ENCODE measurements at places on chromosomes 12 and 14.
A peak's percentile ranks its signal among the peaks of the same experiment; 100 is the strongest.

DNA sequence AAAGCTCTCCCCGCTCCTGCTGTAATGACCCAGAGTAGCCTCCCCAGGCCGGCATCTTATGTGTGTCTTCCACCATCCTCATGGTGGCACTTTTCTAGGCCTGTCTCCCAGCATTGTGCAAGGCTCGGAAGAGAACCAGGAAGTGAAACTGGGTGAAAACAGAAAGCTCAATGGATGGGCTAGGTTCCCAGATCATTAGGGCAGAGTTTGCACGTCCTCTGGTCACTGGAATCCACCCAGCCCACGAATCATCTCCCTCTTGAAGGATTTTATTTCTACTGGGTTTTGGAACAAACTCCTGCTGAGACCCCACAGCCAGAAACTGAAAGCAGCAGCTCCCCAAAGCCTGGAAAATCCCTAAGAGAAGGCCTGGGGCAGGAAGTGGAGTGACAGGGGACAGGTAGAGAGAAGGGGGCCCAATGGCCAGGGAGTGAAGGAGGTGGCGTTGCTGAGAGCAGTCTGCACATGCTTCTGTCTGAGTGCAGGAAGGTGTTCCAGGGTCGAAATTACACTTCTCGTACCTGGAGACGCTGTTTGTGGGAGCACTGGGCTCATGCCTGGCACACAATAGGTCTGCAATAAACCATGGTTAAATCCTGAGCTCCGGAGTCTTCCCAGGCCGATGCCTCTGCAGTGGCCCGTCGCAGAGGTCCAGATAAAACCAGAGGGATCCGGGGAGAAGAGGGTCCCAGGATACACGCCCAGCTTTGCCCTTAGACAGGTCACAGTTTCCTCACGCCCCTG, 15.6 kb downstream of the ACVRL1 start:
- DNase-seq = no peak

GRCh38 chr12:92718483-92718990, 15.7 kb downstream of the PLEKHG7 start:
- DNase-seq = no peak

DNA sequence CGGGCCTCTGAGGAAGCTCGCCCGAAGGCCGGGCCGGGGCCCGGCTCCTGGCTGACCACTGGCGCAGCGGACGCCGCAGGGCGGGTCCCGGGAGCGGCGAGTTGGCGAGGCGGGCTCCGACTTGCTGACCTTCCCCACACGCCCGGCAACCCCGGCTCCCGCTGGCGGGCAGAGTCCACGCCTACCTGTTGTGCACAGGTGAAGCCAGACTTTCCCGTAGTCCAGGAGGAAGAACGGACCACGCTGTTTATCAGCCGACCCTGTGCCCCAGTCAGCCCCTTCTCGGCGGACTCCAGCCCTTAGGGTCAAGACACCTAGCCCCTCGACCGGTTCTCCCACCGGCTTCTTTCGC, 407 bp downstream of the HEATR5A start:
- DNase-seq = peak; percentile 44

GRCh38 chr12:51505360-51506105, 80.9 kb downstream of the SLC4A8 start:
- no peak for DNase-seq

- no peak for DNase-seq
These were observed 110.9 kb downstream of the PAH start for GRCh38 chr12:102806110-102806509.

- no peak for DNase-seq
These were observed 536.3 kb downstream of the TMEM121 start for GRCh38 chr14:106062502-106063272.

DNA sequence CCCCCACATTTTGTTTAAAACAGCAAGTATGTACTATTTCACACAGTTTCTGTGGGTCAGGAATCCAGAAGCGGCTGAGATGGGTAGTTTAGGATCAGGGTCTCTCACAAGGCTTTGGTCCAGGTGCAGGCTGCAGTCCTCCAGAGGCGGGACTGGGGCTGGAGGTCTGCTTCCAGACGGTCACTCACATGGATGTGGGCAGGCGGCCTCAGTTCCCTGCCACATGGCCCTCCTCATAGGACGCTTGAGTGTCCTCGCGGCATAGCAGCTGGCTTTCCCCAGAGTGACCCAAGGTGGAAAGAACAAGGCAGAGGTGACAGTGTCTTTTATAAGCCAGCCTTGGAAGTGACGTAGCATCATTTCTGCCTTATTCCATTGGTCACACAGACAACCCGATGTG, 7.9 kb upstream of the C1RL start:
- no peak for DNase-seq

DNA sequence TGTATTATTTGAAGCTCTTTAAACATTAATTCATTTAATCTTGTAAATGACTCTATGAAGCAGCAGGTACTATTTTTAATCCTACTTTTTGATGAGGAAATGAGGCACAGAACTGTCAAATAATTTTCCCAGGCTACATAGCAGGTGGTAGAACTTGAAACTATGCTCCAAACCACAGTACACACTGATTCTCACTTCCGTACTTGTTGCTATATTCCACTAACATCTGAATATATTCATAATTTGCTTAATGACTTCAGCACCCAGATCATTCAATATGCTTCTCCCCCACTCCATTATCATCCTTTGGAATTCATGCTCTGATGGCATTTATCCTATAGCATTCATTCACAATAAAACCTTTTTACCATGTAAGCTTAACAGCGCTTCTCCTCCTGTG, 4.9 kb downstream of the ERGIC2 start:
- DNase-seq = no peak

GRCh38 chr12:132486168-132486567, 3.8 kb upstream of the FBRSL1 start:
- no peak for DNase-seq

- DNase-seq = no peak
These were observed 5.6 kb upstream of the SPPL3 start for GRCh38 chr12:120909633-120910298.

- no peak for DNase-seq
These were observed 1.1 kb upstream of the SSH1 start for GRCh38 chr12:108858311-108859074.

- DNase-seq = no peak
These were observed 417.7 kb downstream of the ATP23 start for GRCh38 chr12:58359084-58359483.

- peak; percentile 63 for DNase-seq
These were observed 101.9 kb upstream of the SFSWAP start for GRCh38 chr12:131608740-131609690.

DNA sequence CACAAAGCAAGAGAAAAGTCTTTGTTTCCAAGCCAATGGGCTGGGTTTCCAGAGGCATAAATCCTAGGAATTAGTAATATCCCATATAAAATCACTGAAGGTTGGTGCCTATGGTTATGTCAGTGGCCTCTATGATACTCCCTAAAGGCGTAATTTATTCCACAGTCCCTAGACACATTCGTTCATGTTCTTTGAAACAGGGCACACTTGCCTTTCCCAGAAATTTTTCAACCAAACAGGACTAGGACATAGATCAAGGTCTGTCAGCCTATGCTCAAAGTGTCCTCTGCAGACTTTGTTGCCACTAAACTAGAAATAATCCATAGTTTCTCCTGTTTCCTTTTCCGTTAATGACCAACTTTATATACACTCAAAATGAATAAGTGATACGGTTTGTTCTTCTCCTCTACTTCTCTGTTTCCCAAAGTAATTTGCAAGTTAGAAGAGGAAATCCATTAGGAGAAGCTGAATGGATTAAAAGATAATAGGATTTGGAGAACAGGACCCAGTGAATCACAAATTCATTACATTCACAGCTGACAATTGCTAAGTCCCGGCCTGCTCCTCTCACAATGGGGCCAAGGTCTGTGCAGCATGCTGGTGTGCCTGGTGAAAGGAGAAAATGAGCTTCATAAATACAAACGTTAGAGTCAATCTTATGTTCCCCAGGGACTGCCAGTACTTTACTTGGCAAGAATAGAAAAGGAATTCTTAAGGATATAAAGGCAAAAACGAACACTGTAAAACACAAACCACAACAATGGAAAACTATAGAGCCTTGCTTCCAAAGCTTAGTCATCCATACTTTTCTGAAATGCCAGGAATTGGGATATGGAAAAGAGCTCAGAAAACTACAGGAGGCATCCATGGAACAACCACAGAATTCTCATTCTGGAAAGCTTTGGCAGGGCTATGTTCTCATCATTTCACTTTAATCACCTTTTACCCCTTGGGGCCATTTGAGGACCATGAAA, 966.2 kb downstream of the NRXN3 start:
- DNase-seq = no peak

DNA sequence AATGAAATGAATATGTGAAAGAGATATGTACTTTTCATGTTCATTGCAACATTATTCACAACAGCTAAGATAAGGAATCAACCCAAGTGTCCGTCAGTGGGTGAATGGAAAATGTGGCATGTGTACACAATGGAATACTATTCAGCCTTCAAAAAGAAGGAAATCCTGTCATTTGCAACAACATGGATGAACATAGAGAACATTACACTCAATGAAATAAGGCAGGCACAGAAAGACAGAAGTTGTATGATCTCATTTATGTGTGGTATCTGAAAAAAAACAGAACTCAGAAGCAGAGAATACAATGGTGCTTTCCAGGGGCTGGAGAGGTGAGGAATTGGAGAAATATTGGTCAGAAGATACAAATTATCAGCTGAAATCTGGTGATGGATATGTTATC, 54.0 kb downstream of the TAOK3 start:
- DNase-seq = no peak

- DNase-seq = no peak
These were observed 152.7 kb downstream of the AEBP2 start for GRCh38 chr12:19591951-19592350.

DNA sequence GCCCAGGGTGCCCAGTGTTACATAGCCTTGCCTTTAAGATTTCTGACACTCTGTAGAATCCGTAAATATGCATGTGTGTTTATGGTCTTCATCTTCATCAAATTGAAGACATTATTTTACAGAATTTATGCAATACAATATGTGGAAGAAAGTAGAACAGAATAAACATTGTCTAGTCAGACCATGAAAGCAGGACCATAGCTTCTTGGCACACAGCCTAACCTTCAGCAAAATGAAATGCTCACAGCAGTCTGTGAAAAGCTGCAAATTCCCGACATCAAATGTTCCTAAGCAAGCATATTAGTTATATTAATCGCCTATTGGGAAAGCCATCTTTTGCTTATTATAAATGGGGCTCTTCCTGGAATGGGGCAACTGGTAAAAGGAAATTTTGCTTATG, 111.3 kb upstream of the GARIN2 start:
- DNase-seq = no peak

DNA sequence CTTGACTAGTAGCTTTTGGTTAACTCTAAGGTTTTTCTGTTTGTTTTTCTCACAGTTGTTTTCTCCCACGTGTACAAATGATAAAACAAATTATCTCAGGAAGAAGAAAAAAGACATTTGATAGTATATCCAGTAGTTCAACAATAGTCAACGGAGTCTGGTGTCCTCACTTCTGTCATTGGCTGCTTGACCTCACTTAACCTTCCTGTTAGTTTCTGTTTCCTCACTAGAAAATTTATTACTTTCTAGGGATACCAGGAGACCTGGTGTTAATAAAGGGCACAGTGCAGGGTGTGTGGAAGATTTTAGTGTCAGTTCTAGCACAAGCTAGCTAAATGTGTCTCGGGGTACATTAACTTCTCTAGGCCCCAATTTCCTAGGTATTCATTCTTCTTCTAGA, 116.0 kb downstream of the PRKCH start:
- no peak for DNase-seq

- peak; percentile 72 for DNase-seq
These were observed 28.4 kb downstream of the SLC7A8 start for GRCh38 chr14:23154964-23155587.

DNA sequence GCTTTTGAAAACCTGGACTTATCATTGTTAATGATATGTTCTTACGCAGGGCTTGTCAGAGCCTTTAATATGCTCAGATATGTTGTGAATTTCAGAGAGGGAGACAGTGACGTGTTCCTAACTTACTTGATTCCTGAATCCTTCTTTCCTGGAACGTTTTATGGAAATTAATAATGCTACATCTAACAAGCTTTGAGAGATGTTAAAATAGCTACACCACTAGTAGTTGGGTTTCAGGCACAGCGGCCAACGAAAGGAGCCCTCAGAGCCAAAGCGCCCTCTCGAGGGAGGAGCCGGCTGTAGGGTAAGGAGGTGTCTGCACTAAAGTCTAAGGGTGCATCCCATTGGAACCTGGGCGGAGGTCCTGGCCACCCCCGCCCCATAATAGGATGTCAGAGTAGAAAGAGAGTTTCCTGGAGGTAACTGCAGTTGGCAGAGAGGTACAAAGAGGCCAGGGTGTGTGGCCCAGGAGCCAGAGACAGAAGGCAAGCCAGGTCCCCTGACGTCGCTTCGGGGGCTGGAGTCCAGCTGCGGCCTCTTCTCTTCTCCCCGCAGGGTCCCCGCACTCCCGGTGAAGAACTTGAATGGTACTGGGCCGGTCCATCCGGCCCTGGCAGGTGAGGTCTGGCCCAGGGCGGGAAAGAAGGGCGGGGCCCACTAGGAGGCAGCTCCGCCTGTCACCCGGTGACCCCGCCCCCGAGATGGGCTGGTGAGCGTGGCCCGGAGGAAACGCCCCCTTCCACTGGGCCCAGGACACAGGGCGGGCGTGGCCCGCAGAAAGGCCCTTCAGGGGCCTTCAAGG, 36.3 kb downstream of the DTX1 start:
- no peak for DNase-seq

DNA sequence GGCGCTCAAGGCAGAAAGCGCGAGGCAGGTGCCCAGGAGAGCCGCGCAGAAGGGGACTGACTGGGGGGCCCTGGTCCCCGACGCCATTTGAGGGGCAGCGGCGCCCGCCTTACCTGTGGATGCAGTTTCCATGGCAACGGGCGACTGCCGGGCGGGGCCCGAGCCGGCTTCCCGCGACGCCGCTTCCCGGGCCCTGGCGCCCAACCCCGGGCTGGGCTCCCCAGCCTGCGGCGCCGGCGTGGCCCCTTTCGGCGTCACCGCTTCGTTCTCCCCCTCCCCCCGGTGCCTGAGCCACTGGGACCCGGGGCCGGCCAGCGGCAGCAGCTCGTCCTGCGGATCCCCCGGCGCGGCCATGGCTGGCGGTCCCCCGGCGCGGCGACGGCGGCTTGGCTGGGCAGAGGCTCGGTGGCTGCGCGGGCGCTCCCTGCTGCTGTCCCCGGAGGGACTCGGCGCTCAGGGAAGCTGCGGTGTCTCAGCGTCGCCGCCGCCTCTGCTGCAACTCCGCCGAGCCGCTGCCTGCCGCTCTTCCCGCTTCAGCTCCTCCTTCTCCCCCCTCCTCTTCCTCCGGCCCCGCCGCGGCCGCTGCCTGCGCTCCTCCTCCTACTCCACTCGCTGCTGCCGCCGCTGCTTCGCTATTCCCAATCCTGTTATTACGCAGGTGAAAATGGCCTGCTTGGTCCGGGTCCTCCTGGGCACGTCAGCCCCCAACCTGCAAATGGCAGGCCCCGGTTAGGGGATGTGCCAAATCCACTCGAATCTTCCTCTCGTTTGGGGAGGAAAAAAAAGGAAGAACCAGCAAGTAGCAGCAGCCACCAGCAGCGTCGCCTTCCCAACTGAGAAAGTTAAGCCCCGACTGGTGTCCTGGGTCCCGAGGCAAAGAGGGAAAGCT, at the start of gene RTN1:
TSS of gene RTN1 (minus strand) at position 500 of the 889 bp plus-strand sequence. CDS start at position 354, 146 bp downstream.
- peak; percentile 92 for DNase-seq

DNA sequence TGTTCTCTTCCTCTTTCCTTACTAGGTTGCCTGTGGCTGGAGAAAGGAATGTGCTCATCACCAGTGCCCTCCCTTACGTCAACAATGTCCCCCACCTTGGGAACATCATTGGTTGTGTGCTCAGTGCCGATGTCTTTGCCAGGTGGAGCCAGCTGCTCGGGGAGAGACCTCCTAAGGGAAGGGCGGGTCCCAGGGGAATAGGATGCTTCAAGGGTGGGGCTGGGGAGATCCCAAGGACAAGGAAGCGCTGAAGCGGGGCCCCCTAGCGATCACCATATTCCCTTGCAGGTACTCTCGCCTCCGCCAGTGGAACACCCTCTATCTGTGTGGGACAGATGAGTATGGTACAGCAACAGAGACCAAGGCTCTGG, 10.2 kb downstream of the MARS1 start:
- no peak for DNase-seq

Measured in urothelium cell line (cell line).